ENCODE measurements at places on chromosomes 1 and 21.

GRCh38 chr1:33418811-33419210, 12.1 kb downstream of the PHC2 start:
- no peak for DNase-seq

- DNase-seq: no peak
Measured at GRCh38 chr1:96833376-96833775, 111.8 kb downstream of the PTBP2 start.

- DNase-seq: no peak
Measured at GRCh38 chr1:84700070-84700469, 9.8 kb upstream of the SSX2IP start.

- DNase-seq: no peak
Measured at GRCh38 chr21:16086936-16087335, 357.2 kb downstream of the USP25 start.

DNA sequence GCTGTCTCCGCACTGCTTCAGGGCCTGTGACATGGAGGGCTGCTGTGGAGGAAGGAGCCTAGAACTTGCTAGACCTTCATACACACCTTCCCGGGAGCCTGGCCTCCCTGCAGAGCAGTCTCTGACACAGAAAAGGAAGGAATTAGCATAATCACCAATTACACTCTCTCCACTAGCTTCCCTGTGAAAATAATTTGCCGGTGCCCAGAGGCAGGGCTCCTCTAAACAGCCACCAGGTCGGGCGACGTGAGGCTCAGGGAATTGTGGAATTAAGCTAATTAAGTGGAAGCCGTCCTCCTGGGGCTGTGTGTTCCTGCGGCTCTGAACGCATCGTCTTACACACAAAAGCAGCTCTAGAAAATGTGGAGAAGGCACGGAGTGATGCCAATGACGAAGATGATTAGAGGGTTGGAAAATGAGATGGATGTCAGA, 82.6 kb downstream of the NENF start:
- no peak for DNase-seq

DNA sequence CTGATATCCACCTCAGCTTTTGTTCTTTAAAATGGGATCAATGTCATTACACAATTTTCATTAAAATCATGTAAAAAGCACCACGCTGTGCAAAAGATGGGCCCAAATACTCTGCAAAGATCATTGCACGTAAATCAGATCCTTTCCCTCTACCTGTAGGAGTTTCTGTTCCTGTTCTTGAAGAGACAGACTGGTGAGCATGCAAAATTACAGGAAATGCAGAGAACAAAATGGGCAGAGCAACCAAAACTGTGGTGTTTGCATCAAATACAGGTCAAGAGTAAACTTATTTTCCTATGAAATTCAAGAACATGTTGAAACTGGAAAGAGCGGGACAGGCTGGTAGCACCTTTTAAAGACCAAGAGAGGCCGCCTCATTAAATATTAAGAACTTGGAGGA, 294.9 kb upstream of the ADGRL2 start:
- DNase-seq: no peak

GRCh38 chr1:186682736-186683135, 2.5 kb upstream of the PTGS2 start:
- no peak for DNase-seq

Measured in GM04504 (cell line).